ENCODE measurements at places on chromosomes 5 and 9.
A peak's percentile ranks its signal among the peaks of the same experiment; 100 is the strongest.

DNA sequence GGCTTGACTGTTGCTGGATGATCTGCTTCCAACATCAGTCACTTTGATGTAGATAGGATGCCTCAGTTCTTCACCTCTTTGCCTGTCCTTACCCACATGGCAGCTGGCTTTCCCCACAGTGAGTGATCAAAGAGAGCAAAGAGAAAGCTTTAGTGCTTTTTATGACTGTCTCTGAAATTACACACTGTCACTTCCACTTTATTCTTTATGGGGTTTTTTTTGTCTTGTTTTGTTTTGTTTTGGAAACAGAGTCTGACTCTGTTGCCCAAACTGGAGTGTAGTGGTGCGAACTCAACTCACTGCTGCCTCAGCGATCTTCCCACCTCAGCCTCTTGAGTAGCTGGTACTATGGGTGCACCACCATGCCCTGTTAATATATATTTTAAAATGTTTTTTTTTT, 32.4 kb upstream of the C5orf24 start:
- peak; percentile 17 for DNase-seq

- DNase-seq, result no peak
Measured at GRCh38 chr5:34587355-34588241, 68.5 kb upstream of the RAI14 start.

- no peak for DNase-seq
Measured at GRCh38 chr9:126661521-126662251, 48.0 kb downstream of the LMX1B start.

DNA sequence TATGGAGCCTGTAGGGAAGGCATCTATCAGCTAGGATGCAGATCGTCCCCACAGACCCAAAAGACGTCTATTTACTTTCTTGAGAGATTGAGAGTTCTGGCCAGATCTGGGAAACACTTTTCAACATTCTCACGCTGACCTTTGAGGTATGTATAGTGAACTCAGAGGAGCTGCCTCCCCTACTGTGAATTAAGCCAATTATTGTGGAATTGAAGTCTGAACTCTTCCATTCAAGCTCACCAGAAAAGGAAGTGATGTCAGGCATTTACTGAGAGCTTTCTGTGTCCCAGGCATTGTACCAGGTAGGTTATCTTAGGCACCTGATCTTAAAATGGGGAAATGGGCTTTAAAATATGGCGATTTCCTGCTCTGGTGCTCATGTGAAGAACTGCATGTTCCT, 136.5 kb downstream of the SV2C start:
- DNase-seq, result no peak

GRCh38 chr5:54844905-54845566, 140.4 kb downstream of the ESM1 start:
- DNase-seq, result no peak

DNA sequence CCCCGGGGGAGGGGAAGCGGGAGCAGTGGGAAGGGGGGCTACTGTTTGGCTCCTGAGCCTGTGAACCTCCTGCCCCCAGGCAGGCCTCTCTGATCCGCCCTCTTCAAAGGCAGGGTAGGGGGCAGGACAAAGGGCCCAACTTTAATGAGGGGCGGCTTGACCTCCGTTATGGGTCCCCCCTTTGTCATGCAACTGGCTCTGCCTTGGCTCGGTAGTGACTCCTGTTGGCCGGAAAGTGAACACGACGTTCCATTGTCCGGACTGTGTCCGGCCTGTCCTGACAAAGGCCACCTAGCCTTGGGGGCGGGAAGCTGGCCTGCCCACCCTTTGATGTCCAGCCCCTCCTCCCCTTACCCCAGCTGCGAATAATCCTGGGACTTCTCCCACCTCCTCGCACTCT, 1.3 kb downstream of the CDX1 start:
- DNase-seq, result no peak

GRCh38 chr5:11903121-11903613, 1.1 kb downstream of the CTNND2 start:
- DNase-seq, result no peak

DNA sequence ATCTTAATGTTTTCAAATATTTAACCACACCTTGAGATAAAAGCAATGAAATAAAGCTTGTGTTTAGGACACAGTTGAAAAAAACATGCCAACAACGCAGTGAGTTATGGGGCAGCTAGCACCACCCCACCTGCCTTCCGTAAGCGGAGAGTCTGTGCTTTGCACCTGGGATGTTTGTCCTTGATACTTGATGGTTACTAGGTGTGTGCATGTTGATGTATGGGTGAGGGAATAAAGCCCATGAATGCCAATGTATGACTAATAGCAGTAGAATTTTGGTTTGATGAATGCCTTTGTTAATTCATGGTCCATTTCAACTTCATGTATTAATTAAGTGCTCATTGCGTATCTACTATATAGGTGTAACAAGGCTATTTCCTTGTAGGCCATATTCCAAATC, 74.0 kb downstream of the PCSK5 start:
- no peak for DNase-seq

- no peak for DNase-seq
Measured at GRCh38 chr5:66408576-66408975, 187.6 kb upstream of the MAST4 start.

GRCh38 chr5:135467051-135467625, 15.0 kb upstream of the TIFAB start:
- no peak for DNase-seq

GRCh38 chr5:15475367-15475766, 24.6 kb upstream of the FBXL7 start:
- DNase-seq, result no peak

- DNase-seq, result no peak
Measured at GRCh38 chr5:93612855-93613243, 29.8 kb downstream of the NR2F1 start.

- no peak for DNase-seq
Measured at GRCh38 chr5:9160747-9161146, 385.1 kb downstream of the SEMA5A start.

DNA sequence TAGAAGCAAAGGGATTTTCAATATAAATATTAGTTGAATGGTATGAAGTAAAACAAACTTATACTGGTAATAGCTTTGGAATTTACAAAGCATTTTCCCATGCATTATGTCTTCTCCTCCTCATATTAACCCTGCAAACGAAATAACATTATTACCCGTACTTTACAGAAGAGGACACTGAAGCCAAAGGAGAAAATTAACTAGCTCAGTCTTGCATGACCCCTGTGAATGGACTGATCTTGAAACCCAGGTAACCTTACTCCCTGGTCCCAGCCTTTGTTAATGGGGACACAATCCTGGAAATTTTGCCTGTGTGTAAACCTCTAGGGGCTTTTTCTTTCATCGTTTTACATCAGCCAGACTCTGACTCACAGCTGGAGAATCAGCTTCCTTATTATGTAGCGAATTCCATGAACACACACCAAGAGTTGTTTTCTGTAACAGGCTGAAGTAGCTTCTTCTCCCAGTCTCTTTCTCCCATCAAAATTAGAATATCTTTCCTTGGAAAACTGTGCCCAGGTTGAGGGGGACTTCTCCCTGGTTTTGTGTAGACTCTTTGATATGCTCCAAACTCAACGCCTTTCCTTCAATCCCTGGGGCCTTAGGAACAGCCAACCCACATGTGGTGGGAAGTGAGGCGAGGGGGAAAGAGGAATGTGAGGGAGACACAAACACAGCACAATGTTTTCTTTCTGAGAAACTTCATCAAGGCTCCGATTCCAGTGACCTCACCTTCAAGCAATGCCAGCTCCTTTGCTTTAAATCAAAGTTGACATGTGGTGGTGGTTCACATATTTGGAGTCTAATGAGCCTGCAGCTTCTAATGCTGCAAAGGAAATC, 480.9 kb upstream of the PAPPA start:
- DNase-seq, result no peak

- no peak for DNase-seq
Measured at GRCh38 chr5:8756498-8757084, 789.3 kb downstream of the SEMA5A start.

DNA sequence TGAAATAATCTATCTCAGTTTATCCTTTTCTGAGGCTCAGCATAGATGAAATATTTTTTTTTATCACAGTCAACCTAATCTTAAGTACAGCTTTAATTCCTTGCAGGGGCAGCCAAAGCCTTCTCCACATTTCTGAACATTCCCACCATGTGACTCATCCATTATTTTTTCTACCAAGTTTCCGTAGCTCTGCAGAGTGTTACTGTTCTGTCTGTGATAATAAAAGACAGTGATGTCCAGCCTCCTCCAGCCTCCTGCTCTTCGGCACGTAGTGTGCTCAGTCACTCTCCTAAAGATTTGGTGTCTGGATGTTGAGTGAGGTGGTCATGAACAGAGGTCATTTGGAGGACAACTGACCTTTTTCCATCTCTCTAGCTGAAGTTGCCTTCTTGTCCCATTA, 338.1 kb upstream of the ADAMTS16 start:
- no peak for DNase-seq

DNA sequence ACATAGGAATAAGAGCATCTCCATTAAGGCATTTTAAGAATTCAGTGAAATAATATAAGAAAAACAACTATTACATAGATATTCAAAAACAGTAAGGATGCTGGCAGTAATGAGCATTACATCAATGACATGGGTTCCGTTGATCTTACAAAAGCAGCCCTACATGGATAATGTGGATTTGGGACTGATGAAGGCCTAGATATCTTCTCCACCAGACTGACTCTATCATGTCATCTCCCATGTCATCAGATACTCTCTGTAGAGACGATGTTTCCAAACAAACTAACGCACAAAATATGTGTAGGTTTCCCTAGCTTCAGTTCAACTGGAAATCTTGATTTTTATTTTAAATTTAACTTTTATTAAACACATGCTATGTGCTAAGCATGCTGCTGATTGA, 3.6 kb downstream of the LURAP1L start:
- DNase-seq, result no peak

DNA sequence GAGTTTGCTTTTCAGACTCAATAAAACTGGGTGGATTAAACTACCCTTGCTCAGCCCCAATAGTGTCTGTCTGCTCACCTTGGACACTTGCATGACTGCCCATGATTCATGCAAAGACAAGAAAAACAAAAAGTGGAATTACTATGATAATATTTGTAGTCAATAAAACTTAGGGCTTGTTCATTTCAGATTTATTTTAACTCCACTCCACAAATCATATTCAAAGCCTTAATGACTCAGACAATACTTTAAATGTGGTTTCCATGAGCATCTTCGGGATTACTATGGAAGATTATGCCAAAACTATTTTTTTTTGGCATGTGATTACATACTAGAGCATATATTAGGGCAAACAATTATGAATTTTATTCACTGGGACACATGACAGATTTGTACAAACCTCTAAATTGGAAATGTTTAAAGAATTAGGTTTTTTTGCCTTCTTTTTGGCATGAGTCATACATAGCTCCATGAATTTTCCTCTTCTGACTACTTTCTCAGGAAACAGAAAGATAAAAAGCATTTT, 468.9 kb downstream of the ACTL7B start:
- DNase-seq, result no peak

DNA sequence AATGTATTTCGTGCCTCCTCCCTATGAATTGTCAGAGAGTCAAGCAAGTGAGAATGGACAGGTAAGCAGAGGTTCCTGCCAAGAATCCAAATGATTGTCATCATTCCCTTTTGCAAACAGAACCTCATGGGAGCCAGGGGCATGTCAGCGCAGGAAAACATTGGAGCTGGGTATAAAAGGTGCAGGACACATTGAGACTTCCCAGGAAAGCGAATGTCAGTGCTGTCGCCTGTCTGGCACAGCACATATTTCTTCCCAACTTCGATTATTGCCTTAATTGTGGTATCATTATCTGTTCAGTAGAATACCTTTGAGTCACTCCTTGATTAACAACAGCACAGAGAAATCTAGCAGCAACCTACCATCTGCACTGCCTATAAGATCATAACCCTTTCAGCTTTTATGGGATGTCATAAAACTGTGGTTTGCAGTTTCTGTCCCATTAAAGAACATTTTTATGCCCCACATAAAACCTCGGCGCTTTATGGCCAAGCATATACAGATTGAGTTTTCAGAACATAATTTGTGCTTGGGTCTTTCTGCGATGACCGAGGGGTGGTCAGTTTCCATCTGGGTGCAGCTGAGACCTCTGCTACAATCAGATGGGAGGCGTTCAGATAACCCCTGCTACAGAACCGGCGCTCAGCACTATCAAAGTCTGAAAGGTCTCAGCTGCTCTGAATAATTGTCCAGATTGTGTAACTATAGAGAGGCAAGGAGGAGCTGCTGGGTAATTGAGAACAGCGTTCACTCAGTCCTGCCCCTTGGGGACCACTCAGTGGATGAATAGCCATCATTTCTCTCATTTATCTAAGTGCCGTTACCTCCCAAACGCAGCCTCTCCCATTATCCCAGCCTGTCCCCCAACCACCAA, 30.9 kb upstream of the WWC1 start:
- DNase-seq, result no peak

DNA sequence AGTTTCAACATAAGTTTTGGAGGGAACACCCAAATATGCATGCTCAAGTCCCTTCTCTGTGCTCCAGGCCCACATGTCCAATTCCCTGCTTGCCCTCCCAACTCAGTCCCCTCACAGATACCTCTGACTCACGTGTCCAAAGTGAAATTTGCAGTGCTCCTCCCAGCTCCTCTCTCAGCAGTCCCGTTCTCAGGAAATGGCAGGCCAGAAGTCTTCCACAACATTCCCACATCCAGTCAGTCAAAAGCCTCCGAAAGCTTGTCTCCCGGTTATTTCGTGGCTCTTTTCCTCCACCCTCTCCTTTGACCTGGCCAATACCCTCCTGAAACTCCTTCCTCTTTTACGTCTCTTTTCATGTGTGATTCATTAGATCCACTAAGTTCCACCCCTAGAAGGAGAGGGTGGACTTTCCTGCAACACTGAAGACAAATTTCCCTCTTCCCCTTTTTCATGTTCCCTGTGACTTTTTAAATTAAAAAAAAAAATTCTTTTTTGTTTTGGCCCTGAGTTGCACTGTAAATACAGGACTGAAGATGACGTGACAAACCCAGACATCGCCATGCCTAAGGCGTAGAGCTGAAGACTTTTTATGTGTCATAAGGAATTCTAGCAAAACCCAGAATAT, 12.8 kb upstream of the MGAT1 start:
- no peak for DNase-seq

- DNase-seq, result no peak
Measured at GRCh38 chr5:127697894-127698600, 5.1 kb upstream of the CCDC192 start.

DNA sequence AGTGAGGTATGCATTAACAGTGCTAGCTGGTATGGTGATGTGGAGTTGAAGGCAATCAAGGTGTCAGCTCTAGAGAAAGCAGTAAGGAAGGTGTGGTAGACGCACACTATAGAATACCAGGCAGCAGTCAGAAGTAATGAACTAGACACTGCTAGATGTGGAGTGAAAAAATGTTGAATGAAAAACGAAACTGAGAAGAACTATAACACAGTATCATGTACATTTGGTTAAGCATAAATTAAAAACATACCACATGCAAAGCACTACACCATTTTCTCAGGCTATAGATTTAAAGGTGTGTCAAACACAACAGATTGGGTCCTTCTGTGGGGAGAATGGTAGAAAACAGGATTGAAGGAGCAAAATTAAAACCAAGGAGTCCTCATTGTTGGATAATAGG, 15.4 kb downstream of the ZNF622 start:
- no peak for DNase-seq
